ENCODE measurements at places on chromosomes 3 and 15.

DNA sequence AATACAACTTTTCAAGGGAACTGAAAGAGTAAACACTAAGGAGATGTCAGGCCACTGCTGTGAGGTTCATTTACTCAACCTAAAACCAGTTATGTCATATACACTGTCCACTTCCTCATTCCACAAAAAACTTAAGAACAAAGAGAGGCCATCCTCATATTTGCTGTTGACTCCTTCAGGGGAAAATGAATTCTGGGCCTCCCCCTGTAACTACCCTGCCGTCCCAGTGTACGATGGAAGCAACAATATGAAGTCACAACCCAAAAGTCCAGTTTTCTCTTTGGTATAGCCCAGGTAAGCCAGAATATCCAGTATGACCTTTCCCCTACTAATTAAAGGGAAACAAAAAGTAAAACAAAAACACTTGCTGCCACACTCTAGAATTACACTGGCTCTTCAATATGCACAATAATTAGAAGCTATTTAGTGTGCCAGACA, 16.2 kb downstream of the CEP152 start:
- DNase-seq = no peak

DNA sequence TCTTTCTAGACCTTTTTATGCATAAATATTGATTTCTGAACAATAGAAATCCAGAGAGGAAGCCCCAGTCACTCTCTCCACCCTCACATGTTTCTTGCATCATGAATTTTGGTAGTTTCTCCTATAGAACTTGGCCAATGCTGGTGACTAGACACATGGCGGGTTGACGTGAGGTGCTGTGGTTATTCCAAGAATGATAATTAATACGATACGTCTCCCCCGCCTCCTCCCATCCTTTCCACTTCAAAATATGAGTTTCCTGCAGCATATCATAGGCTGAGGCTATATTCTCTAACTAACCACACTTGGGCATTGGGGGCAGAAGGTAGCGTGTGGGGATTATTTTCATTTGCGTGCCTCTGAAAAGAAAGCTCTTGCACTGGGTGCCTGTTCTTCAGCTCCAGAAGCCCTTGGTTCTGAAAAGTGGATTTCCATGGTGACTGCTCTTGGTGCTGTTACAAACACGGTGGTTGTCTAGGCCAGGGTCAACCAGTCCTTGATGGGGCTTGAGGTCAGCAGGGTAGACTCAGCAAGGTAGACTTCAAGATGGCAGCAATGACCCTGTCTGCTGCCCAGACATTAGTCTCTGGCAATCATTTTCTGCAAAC, 5.3 kb downstream of the TNFSF10 start:
- DNase-seq = peak; percentile 21

DNA sequence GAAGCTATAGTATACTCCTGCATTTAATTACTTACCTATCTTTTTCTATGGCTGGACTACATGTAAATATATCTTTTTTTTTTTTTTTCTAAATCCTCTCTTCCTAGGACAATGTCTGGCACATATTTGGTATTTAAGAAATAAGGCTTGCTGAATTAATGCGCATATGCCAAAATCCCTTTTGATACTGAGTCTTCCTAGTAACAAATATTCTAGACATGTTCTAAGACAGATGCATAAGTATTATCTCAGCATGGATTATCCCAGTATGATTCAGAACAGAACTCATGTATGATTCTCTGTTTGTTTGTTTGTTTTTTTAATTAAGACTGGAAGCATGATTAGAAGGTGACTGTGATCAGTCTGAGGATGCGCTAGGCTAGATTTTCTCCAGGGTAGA, 249.8 kb upstream of the ZNF717 start:
- no peak for DNase-seq

DNA sequence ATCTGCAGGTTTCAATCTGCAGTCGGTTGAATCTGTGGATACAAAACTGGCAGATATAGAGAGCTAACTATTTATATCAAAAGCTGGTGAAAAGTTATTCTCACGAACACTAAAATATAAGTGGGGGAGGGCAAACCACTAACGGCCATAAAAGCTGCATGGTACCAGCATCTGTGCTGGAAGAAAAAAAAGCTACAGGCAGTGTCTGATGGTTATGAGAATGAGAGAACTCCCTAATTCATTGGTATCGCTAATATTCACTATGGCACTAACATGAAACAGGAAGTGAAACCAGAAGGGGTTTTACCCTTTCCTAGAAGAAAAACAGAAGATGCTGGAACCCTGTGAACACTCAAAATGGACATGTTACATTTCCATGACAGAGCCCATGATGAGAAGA, 15.9 kb downstream of the CEP70 start:
- DNase-seq = no peak

- no peak for DNase-seq
Observed at GRCh38 chr3:159632128-159632527, 356.5 kb upstream of the IL12A start.

GRCh38 chr3:29585368-29585767, 304.5 kb downstream of the RBMS3 start:
- DNase-seq = no peak

DNA sequence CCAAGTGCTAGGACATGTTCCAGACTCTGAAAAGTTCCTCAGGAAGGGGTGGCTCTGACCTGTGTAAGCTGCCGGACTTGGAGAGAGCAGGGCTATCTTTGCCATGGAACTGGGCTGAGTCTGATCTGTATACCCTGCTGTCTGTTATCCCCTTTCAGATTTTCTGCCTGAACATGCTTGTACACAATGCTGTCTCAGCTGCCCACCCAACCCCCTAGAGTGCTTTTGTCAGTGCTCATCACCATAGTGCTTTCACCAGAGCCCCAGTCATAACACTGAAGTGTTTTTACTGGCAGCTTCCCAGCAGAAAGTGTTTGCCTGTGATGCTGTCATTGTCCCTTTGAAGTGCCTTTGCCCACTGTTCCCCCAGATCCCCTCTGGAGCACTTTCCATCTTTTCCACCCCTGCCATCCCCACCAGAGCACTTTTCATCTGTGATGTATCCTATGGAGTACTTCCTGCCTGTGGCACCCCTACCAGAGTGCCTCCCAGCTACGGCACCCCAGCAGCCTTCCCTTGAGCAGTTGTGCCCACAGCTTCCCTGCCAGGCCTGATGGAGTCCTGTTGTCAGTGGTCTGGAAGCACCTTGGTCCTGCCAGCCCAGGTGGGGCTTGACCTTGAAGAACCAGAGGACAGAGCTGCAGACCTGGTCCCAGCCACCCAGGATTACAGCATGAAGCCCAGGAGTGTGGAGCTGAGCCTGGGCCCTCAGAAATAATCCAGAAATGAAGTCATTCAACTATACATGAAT, 397.7 kb downstream of the DIPK2A start:
- DNase-seq = no peak

- no peak for DNase-seq
Observed at GRCh38 chr3:154062513-154062912, 58.7 kb upstream of the ARHGEF26 start.

DNA sequence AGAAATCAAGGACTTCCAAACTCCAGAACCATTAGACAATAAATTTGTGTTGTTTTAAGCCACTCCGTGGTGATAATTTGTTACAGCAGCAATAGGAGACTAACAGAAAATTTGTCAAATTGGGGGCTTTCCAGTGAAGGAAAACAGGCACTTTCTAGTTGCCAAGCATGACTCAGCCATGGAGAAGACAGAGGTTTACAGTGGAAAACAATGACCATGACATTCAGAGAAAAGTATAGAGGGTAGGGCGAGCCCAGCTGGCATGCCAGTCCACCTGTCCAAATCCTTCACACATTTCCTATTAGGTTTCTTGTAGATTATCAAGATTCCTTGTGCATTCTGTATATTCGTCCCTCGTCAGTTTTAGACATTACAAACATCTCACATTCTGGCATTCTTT, 24.9 kb downstream of the SLCO2A1 start:
- no peak for DNase-seq

- DNase-seq = no peak
Observed at GRCh38 chr3:184472723-184473428, 88.7 kb upstream of the EPHB3 start.

- DNase-seq = no peak
Observed at GRCh38 chr3:8882642-8883041, 80.6 kb downstream of the RAD18 start.

GRCh38 chr15:34318277-34319079, 19.1 kb downstream of the SLC12A6 start:
- no peak for DNase-seq

GRCh38 chr15:90001683-90002427, 731 bp downstream of the ZNF710 start:
- peak; percentile 29 for DNase-seq

- no peak for DNase-seq
Observed at GRCh38 chr3:116920826-116921610, 211.4 kb downstream of the TUSC7 start.

GRCh38 chr3:56123487-56123886, 344.8 kb downstream of the ERC2 start:
- DNase-seq = no peak

DNA sequence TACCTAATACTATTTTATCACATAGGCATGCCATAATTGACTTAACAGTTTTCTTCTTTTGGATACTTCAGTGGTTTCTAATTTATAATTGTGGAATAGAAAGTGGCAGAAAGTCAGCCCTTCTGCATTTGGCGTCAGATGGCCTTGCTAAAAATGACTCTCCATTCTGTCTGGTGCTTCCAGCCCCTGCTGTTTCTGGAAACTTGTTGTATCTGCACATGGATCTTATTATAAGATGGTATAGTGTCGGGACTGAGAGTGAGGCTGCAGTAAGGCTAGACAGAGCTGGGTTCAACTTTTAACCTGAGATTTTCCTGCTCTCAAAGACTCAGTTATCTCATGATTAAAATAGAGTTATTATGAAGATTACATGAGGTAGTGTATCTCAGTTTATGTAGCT, 74.8 kb upstream of the WDR72 start:
- no peak for DNase-seq

DNA sequence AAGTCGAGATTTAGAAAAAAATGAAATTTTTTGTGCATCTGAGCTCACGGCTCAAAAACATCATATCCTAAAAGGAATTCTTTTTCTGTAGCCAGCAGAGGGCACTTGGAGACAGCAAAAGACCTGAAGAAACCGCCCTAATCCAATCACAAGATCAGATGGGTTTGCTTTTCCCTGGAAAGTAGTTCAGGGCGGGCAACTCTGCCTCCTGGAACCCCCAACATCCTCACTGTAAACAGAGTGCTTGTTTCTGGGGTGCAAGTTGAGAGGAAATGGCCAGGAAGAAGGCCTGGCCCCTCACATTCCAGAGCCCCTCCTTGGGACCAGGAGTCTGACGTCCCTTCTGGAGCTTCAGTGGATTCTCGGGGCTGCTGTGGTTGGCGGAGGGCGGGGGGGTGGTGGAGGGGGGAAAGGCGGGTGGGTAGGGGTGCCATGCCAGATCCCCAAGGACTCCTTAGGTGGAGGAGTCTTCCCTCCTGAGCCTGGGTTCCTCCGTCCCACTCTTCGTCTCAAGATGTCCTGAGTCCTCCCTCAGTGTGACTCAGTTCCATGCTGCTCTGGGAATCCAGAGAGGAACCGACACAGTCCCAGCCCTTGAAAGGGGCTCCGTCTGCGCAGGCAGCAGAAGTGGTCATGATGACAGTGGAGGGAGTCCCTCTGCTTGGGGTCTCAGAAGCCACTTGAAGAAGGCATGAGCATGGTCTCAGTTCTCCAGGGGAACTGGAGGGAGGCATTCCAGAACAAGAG, 35.9 kb downstream of the CCK start:
- DNase-seq = peak; percentile 18

- no peak for DNase-seq
Observed at GRCh38 chr3:195451373-195452015, 8.7 kb upstream of the ACAP2 start.

GRCh38 chr15:66186049-66186825, 67.3 kb downstream of the MEGF11 start:
- no peak for DNase-seq

- no peak for DNase-seq
Observed at GRCh38 chr3:63441262-63441661, 163.2 kb downstream of the SYNPR start.

DNA sequence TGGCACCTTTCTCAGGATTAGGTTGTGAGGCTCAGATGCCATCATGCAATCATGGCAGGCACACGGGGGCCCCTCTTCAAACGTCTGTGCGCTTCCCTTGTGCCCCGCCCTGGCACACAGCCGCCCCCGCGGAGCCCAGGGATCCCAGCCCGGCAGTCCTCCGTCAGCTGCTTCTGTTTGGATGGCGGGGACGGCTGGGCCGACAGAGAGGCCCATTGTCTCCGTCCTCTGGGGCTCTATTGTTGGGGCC, 849 bp upstream of the HDAC11 start:
- no peak for DNase-seq

DNA sequence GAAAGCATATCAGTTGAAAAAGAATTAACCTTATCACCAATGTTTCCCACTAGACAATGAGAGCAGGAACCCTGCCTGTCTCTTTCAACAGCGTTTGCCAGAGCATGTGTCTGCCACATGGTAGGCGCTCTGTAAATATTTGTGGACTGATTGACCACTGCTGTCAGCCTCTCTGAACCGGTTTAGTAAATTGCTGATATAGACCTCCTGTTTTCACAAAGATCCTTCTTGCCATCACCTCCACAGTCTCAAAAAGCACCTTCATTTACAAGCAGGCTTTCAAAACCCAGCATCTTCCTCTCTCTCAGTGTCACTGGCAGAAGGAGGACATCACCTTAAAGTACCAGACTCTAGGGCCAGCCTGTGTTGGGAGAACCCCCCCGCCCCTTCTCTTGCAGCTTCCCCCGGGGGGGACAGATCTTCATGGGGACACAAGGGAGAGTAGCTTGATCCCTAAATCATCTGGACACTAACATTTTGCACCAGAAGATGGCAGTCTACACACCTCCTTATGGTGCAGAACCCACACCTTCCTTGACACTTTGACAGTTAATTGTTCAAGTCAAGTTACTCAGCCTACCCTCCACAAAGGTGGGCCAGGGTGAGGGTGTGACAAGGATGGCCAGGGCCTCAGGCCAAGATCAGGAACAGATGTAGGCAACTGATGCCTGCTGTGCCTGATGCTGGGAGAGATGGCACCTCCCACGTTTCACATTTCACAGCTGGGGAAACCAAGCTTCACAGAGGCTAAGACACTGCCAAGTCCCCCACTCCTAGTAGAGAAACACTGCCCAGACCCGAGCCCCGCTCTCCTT, 37.8 kb upstream of the USP3 start:
- peak; percentile 16 for DNase-seq

- no peak for DNase-seq
Observed at GRCh38 chr3:103059432-103059831, 624.6 kb downstream of the ZPLD1 start.

DNA sequence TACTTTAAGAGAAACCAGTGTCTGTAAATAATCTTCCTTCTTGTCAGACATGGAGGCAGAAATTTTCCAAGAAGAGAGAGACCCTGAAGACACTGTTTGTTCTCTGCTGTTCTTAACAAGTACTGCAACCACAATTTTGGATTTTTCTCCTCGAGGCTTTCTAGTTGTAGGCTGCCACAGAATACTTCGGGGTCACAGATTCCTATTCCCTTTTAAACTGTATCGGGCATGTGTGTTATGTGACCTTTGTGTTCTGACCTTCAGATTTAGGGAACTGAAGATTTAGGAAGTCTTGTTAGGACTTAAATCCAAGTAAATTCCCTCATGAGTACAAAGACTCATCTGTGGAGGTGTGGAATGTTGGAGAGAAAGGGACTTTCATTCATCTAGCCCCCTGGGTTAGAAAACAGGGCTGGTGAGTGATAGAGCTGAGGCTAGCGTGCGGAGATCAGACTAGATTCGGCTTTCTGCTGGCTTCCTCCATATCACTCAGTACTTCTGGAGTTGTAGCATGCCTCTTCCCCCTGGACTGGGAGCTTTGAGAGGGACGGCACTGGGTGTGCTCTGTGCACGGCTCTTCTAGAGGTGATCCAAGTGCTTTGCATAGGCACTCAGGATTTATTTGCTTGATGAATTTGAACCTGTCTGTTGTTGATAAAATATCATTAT, 237.0 kb downstream of the LPP start:
- DNase-seq = no peak

All from fibroblast of skin of left biceps (primary cell).